ENCODE measurements at places on chromosomes 1 and 21.

DNA sequence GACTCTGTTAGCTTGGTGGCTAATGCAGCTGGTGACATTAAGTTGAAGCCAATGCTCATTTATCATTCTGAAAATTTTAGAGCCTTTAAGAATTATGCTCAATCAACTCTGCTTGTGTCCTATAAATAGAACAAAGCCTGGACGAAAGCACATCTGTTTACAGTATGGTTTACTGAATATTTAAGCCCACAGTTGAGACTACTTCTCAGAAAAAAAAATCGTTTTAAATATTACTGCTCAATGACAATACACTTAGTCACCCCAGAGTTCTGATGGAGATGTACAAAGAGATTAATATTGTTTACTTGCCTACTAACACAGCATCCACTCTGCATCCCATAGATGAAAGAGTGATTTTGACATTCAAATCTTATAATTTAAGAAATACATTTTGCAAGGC lies 79.6 kb downstream of the NEGR1 start:
- no peak for DNase-seq

DNA sequence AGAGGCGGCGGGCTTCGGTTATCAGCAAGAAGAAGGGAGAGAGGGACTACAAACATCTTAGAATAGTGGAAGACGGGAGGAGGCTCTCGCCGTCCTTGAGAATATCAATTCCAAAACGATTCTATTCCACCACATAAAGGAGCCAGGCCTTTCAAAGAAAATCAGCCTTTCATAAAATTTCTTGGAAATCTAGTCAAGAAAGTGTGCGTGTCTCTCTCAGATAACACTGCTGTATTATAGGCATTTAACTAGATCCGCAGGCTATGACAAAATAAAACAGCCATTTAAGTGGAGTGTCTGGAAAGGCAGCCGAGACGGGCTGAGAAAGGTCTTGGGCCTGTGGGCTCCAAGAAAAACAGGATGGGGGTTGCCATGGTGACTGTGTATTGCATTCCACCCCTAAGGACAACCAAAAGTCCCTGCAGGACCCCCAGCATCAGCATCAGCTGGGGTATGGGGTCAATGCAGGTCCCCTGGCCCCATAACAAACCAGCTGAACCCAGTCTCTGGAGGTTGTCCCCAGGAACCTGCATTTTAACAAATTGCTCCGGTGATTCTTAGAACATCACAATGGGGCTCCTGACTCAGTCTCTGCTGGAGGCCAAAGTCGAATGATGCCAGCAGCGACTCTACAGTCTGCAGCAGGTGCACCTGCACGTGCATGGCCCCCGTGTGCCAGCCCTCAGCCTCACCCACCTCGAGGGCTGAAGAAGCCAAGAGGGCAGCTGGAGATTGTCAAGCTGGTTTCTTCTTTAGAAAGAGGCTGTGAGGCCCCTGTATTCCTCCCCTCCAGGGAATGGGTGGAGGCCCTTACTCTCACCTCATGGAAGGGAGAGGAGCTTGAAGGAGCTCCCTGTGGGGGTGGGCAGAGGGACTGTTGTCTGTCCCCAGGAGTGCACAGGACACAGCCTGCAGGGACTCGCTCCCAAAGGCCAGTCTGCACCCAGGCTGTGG lies 287.4 kb downstream of the NPHP4 start:
- no peak for DNase-seq

DNA sequence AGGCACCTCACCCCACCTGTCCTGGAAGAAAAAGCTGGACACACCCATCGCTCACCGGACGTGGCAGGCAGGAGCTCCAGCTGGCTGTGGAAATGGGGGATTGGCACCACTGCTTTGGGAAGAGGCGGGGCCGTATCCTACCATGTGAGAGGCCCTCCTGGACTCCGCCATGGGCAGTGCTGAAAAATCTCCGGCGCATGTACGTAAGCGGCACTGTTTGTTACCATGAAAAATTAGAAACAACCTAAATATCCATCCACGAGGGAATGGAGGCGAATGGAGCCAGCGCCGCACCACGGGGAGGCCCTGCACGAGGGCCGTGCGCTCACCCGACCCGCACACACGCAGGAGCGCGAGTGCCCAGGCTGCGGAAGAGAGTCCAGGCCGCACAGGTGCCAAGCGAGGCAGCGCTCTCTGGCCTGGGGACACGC lies 3.1 kb downstream of the KRTAP10-8 start:
- DNase-seq = no peak

GRCh38 chr1:36093929-36094328 lies 5.2 kb downstream of the ADPRS start:
- no peak for DNase-seq

DNA sequence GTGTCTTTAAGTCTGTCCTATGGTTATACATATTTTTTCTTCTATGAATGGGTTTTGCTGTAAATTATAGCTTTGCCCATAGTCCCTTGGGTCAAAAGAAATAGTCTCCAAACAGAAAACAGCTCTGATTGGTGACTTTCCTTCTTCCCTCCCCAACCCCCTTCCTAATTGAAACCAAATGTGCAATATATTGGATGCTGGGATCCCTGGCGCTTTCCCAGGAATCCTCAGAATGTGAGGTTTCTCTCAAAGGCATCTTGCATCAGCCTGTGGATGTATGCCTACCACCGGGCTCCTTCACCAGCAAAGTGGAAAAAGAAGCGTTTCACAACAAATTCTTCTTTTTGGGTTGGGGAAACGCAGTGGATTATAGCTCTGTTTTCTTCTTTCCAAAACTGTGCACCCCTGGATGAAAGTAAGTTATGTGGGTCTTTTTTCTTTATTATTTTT lies at the start of gene DDR2:
Gene DDR2, plus strand, starts transcription at position 248 of the 450 bp plus-strand sequence. CDS start 86,600 bp downstream, outside the sequence.
- DNase-seq = peak; percentile 93

- no peak for DNase-seq
Measured at GRCh38 chr21:15221799-15222386, 157.1 kb upstream of the NRIP1 start.

DNA sequence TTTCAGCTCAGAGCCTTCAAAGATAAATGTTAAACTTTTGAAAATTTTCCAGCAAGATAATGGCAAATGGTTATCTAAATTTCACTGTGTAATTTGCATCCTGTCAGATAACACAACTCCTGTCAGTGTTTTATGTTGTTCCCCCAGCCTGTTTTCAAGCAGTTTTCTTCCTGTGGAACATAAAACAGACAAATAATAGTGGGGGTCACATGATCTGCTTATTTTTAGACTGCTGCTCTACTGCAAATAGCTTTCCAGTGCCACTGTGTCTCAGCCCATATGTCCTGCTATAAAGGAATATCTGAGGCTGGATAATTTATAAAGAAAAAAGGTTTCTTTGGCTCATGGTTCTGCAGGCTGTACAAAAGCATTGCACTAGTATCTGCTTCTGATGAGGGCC lies 32.2 kb downstream of the FMO3 start:
- no peak for DNase-seq

- no peak for DNase-seq
Measured at GRCh38 chr1:30615816-30616590, 107.4 kb downstream of the MATN1 start.

GRCh38 chr1:106814418-106814817 lies 242.1 kb upstream of the PRMT6 start:
- no peak for DNase-seq

DNA sequence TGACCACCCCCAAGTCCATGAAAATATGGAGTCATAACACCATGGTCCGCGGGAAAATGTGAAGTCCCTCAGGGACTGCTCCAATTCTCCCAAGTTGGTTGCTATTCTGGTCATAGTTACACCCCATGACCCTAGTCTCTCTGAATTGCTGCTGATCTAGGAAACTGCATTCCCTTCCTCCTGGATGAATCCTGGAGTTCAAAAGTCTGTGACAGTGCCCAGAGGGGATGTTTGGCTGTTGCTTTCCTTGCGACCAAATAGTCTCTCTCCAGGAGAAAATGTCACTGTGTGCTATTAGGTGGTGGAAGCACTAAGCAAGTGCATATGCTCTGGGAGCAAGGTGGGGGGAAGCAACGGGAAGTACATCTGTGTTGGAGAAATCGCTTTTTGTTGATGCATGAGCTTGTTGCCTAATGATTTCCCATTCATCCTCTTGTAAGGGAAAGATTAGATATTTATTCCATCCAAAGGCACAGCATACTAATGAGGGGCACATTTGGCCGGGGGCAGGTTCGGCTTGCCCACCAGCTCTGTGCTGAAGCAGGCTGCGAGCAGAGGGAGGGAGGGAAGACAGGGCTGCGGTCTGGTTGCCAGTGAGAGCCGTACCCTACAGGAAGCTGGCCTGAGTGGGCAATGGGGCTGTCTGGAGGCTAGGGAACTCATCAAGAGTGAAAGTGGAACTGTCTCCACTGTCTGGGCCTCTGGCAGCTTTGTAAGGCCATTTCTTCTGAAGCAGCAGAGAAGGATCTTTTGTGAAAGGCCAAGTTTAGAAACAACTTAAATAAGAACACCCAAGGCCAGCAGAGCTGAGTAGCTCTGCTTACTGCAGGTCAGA lies 27.2 kb downstream of the SYT6 start:
- no peak for DNase-seq

DNA sequence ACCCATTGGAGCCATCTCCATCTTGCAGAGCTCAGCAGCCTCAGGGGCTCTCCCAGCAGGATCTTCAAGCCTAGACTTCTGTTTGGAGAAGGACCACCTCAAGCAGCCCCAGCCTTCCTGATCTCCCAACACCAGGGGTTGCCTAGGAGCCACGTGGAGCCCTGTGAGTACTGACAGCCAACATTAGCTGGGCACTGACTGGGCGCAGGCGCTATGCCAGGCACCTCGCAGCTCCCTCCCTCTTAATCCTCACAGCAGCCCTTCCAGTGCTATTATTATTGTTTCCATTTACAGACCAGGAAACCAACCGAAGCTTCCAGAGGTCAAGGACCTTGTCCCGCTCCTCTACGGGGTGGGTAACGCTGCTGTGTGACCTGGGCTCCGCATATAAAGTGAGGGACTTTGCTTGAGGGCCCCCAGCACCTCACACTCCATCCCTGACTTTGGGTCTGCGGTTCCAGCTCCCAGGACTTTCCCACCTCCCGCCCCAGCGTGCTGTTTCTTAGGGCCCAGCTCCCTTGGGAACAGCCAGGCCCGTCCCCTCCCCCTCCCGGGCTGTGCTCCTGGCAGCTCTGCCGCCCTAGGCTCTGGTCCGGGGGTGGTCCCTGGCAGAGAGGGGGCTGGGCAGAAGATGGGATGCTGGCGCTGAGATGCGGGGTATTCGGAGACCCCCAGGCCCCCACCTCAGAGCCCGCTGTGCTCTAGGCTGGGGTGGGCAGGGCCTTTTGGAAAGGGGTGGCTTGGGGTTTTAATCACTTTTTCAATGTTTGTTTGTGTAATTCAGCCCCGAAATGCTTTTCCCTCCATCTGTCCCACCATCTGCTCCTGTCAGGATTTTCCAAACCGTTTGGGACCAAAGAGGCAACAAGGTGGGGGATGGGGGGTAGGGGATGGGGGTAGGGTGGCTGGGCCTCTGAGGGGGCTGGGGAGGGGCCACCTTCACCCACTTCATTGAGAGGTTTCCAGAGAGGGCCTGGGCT lies 4.1 kb upstream of the HPCA start:
- no peak for DNase-seq

- DNase-seq = no peak
Measured at GRCh38 chr1:4001461-4001860, 101.4 kb upstream of the C1orf174 start.

DNA sequence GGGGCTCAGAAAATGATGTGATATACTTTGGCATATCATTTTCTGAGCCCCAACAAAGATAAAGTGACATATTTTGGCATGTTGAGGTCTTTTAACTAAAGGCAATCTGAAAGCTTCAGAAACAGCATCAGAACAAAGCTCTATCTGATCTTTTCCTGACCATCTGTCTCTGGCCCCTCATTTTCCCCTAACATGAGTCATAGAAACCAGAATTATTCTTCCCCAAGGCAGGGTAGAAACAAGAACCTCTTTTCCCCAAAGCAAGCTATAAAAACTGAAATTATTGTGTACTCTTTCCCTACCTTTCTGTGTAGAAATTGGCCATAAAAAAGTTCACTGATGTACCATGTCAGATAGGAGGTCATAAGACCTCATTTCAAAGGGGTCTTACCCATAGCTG lies 48.7 kb upstream of the PLA2G4A start:
- DNase-seq = no peak

- no peak for DNase-seq
Measured at GRCh38 chr1:93235261-93235660, 54.7 kb downstream of the CCDC18 start.

DNA sequence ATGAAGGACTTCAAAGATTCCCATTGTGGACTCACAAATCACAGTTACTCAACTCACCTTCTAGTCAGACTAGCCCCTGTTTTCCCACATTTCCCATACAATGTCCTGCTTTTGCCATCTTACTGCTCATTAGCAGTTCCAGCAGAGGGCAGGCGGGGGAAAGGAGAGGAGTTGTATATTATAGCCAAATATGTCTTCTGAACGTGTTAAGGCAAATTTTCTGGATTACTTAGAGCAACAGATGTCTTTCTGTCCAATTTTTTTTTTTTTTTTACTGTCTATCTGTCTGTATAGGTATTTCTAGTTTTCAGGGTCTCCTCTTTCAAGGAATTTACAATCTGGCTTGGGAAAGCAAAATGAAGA lies 29.9 kb upstream of the DDAH1 start:
- DNase-seq = no peak

- no peak for DNase-seq
Measured at GRCh38 chr1:58898739-58899586, 115.1 kb upstream of the JUN start.

- no peak for DNase-seq
Measured at GRCh38 chr1:204945565-204945977, 74.9 kb downstream of the NFASC start.

DNA sequence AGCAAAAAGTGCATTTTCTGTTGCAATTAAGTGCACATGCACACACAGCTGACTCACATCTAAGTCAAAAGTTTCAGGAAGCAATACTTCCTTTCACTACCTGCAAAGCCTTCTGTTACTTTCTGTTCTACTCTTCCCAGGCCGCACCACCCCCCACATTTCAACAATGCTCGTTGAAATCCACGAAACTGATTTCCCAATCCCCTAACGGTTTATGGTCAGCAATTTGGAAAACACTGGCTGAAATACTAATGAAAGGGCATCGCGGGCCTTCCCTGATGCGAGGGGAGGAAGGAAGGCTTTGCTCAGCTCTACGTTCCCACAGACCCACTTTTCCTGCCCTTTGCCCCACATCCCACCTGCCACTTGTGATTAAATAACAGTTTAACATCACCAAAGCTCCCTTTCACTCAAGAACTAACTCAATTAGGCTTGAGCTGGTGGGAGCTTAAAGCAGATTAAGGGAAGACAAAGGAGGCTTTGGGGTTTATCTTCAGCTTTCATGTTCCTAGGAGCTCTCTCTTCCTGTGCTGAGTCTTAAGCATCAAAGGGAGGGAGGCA lies 243.2 kb upstream of the RAB4A start:
- peak; percentile 4 for DNase-seq

DNA sequence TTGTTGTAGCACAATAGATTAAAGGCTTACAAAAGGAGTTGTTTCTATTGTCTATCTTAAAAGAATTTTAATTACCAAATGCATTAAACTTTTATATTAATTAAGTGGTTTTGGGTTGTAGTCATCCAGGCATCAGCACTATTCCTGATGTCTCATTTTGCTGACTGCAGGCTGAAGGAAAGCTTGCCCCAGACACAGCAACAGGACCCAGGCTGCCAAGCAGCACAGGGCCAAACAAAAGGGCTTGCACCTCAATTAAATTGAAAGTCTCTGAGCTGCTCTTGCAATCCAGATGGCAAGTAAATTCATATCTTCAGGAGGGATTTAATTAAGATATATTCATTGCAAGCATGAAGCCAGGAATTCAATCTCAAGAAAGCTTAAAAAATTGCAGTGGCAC lies 80.7 kb upstream of the CHODL start:
- DNase-seq = no peak

Data from AG09309 (cell line).